Sigmoid colon (tissue), 7 donors: ENCODE measurements at places on chromosomes 5 and 9.

DNA sequence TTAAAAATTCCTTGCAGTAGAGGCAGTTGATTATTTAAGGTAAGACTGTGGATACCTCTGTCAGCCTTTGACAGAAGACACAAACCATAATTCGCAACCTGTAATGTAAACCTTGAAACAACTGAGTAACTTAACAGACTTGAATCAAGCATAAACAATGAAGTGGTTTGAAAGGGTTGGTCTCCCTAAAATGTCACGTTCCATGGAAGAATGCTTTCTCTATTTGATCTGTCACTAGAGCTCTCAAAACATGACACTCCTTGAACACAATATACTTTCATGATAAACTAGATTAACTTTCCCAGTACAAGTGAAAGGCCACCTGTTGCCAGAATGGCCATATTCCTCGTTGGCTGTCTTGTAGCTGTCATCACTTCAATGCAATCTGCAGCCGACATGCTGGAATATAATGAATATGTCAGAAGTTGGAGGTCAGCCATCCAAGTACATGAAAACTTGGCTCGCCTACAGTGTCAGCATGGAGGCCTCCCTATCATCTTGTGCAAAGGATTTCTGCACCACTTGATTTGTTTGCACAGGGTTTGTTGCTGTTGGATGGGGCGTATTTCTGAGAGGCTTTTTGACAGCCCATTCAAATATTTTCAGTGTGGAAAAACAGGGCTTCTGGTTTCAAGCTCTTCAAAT lies 228.0 kb downstream of the TLE4 start:
- no peak for DNase-seq

DNA sequence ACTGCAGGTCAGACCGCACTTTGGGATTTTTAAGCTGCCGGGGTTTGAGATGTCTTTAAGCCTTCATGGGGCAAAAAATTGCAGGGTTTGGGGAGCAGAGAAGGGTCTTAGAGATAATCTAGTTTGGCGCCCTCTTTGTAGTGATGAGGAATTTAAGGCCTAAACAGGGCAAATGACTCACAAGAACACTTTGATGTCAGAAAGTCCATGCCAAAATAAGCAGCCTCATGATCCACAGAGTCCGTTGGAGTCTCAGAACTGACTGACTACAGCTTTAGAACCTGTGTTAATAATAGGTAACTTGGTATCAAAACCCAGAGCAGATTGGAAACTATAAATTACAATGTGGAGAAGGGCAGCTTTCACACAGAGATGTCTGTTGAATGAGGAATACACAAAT lies 35.9 kb upstream of the PTGS1 start:
- DNase-seq, result no peak

- DNase-seq, result no peak
Observed at GRCh38 chr9:74921737-74922136, 31.0 kb downstream of the C9orf40 start.

- DNase-seq, result no peak
Observed at GRCh38 chr5:140827704-140828361, at the start of gene PCDHA6. TSS of gene PCDHA6 (plus strand) at chr5:140827960. CDS start at chr5:140828092, 132 bp downstream.

GRCh38 chr5:36751886-36752285 lies 124.7 kb upstream of the NIPBL start:
- DNase-seq, result no peak

DNA sequence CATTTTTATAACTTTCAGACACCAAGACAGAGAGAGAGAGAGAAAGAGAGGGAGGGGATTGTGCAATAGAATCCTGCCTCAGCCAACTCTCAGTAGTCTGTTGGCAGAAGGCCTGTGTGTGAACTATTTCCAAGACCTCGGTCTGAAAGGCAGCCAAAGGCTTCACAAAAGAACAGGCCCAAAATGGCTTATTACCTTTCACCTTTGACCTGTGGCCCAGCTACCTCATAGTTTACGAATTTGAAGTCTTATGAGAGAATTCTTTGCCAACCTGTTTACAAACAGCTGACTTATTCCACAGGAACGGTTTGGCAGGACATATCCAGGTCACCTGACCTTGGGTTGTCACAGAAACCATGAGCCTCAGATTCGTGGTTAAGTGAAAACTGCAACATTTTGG lies 48.6 kb downstream of the NR2F1-AS1 start:
- peak; percentile 93 for DNase-seq

GRCh38 chr9:19409401-19410194 lies 789 bp downstream of the ACER2 start:
- peak; percentile 67 for DNase-seq

DNA sequence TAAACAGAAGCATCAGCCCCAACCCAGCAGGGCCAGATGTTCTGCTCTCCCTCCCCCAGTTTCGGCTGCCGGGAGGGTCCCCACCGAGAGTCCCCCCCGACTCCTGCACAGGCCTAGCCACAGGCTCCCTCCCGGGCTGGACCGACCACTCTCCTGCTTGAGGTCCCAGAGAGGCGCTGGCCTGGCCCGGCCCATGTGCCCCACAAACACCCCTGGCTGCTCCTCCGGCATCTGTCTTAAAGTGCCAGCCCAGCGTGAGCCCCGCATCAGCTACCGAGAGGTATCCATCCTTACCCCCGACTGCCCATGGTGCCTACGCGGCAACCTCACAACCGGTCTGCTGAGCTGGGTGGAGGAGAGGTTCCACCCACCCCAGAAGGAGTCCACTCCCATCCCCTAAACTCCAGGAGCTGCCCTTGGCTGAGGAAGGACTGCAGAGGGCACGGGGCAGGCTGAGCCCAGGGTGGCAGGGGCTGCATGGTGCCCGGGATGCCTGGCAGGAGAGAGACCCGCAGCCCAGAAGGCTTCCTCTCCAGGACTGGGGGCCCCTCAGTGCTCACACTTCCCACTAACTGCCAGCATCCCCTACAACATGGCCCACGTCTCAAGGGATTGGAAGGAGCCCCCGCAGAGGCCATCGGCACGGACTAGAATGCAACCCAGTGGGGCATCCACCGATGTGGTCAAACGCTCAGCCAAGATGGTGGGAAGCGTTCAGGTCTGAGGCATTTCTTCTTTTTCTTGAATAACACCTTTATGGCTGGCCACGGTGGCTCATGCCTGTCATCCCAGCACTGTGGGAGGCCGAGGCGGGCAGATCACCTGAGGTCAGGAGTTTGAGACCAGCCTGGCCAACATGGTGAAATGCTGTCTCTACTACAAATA lies 15.6 kb upstream of the EGFL7 start:
- no peak for DNase-seq

DNA sequence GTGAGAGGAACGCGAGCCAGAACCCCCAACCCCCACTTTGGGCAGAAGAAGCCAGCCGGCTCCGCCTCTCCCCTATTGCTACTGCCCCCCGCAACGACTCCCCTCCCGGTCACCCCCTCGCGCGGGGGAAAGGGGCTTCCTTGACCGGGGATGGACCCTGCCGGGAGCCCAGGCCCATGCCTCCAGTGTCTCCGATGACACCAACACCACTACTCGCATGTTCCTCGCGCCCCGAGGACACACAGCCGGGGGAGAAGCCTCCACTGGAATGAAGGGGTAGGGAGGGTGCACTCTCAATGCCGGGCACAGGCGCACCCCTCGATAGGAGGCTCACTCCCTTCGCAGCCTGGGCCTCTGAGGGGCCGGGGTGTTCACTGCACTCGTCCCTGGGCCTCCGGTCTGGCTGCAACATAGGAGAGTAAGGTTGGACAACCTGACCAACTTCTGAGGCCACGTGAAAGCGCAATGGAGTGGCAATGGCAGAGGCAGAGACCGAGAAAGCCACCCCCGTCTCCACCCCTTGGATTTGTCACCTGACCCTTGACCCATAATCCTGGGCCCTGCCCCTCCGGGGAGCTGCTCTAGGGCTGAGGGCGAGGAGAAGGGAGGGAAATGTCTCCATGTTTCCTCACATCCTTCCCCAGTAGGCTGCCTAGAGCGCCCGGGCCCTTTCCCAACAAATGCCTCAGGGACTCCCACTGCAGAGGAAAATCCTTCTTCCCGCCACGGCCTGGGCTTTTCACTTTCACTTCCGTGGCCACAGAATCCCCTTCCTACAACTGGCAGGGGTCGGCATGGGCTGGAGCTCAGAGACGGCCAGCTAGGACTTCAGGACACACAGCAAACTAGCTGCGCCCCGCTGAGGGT lies 1.1 kb upstream of the CNTFR start:
- DNase-seq, result peak; percentile 75

- no peak for DNase-seq
Observed at GRCh38 chr5:81391-82021, 10.5 kb upstream of the PLEKHG4B start.

GRCh38 chr9:32292611-32293010 lies 91.8 kb upstream of the ACO1 start:
- DNase-seq, result no peak

DNA sequence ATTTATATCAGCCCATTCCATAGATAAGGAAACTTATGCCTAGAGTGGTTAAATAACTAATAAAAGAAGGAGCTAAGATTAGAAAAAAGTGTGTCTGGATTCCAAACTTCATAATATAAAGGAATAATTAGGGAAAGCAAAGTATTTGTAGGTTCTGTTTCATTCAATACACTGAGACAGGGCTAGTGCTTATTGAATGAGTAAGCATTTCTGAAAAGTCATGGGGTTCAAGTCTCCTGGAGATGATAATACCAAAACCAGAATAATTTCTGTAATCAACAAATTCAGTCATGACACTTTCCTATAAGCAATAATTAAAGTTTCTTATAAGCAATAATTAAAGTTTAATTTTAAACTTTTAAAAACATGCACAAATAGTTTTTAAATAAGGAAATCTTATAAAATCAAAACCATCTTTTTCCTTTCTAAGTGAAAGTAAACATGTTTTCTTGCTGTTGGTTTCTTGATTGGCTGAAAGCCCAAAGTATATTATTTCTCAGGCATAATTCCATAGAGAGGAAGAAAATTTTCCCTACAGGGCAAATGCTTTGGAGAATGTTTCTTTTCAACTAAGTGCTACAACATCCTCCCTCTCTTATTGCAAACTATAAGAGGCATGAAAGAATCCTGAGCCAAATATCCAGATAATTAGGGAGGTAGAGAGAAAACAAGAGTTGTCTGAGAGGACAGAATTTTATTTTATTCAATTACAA lies 510.2 kb downstream of the PRELID2 start:
- no peak for DNase-seq

GRCh38 chr9:137317021-137317717 lies 15.1 kb upstream of the NRARP start:
- peak; percentile 48 for DNase-seq

- DNase-seq, result no peak
Observed at GRCh38 chr5:9335754-9336495, 209.9 kb downstream of the SEMA5A start.

GRCh38 chr5:112355058-112355685 lies 63.9 kb downstream of the EPB41L4A start:
- no peak for DNase-seq

- no peak for DNase-seq
Observed at GRCh38 chr9:91150998-91151717, 210.6 kb downstream of the AUH start.

- no peak for DNase-seq
Observed at GRCh38 chr5:577800-578199, 34.3 kb upstream of the CEP72 start.

DNA sequence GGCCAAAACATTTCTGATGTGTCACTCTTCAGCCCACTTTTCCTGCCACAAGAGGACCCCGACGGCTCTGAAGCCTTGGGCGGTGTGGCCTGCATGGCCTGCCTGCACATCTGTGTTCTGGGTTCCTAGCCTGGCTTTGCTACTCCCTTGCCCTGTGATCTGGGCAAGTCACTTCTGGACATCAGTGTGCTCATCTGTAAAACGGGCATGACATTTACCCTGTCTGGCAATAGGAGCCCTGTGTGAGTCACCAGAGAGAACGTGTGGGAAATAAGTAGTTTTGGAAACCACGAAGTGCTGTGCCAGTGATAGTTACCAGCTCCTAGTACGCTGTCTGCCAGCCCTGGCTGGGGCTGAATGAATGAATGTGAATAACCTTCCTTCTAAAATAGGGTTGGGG lies 90.8 kb downstream of the MACROH2A1 start:
- no peak for DNase-seq

DNA sequence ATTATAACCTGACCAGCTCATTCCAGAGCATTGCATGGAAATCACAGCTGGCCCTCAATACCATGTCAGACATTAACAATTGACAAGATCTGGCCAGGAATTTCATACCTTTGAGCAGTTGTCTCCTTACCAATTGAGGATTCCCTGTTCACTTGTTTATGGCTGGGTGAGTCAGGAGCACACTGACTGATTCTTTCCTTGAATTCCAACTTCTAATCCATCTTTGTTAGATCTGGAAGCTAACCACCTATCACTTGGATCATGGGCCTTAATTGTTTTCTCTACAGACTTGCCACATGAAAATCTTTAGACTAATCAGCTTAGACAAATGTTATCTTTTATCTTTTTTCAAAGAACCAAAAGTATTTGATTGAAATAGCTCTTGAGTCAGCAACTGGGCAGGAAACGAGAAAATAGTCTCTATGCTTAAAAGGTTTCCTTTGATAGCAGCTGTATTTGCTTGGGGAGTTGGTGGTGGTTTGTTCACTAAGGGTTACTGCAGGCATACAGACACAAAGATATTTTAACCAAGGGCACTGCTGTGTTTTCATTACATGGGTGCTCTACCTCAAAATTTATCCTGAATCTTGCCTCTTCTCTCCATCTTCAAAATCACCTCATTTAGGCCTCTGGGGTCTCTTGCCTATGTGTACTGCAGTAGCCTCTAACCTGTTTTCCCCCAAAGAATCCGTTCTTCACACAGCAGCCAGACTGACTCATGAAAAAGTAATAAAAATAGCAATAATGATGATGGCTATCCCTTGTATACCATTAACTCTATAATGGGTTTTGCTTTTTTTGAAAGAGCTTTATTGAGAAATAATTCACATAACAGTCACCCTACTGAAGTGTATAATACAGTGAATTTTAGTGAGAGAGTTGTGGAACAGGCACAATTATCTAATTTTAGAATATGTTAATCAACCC lies 197.0 kb upstream of the NMUR2 start:
- no peak for DNase-seq

- DNase-seq, result no peak
Observed at GRCh38 chr9:107606149-107606790, 116.7 kb upstream of the KLF4 start.

- DNase-seq, result no peak
Observed at GRCh38 chr9:26369093-26369492, 523.5 kb downstream of the CAAP1 start.

- peak; percentile 53 for DNase-seq
Observed at GRCh38 chr5:172797771-172798191, 26.8 kb upstream of the DUSP1 start.

- no peak for DNase-seq
Observed at GRCh38 chr5:127006744-127007143, 23.6 kb downstream of the MARCHF3 start.

- DNase-seq, result no peak
Observed at GRCh38 chr9:107273634-107274033, 9.4 kb upstream of the RAD23B start.

DNA sequence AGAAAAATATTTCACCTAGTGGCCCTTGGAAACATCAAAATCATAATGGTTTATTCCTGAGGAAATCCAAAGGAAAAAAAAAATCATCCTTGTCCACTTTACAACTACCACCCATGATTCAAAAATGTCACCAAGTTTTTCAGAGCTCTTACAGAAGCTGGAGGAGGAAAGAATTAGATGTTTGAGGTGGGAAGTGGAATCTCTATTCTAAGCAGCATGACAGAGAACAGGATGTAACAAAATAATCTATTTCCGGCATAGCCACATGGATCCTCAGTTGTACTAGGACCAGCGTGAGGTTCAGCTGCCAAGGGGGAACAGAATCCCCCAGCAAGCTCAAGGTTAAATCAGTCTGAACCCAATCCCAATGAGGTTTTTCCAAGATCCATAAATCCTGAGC lies 40.2 kb downstream of the FBXW11 start:
- DNase-seq, result no peak
